ENCODE measurements at places on chromosomes 3 and 15. TPM values are rescaled to one million over a fixed set of nuclear protein-coding genes. Genes with fewer than 3 reads are reported as not detected.

DNA sequence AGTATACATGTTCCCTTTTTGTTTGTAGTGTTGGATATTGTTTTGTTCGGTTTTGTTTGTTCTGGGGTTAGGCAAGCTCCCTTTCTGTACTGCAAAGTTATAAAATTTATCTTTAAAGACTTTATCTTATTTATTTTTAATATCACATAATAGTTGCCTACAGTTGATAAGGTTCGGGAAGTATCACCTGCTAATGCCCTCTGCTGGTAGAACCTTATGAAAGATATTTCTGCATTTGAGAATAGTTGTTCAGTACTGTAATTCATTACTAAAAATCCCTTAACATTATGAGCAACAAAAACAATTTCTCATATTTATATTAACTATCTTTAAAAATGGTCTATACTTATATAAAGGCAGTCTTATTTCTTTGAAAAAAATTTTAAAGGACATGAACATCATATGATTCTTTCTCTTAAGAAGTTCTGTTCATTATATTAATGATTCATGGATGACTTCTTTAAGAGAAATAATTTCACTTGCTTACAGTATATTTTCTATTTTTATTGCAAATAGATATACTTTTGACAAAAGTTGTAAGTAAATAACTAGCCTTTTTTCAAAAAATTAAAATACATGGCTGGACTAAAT lies 1126.8 kb downstream of the SI start:
- no peak for DNase-seq

DLEC1 gene
- 0.08 TPM for total RNA-seq

GRCh38 chr15:36594556-36595090 lies 15.2 kb downstream of the CDIN1 start:
- DNase-seq = no peak

RLBP1 gene
- not detected for total RNA-seq

- DNase-seq = no peak
Observed at GRCh38 chr3:58384381-58385090, 49.1 kb downstream of the PDHB start.

DNA sequence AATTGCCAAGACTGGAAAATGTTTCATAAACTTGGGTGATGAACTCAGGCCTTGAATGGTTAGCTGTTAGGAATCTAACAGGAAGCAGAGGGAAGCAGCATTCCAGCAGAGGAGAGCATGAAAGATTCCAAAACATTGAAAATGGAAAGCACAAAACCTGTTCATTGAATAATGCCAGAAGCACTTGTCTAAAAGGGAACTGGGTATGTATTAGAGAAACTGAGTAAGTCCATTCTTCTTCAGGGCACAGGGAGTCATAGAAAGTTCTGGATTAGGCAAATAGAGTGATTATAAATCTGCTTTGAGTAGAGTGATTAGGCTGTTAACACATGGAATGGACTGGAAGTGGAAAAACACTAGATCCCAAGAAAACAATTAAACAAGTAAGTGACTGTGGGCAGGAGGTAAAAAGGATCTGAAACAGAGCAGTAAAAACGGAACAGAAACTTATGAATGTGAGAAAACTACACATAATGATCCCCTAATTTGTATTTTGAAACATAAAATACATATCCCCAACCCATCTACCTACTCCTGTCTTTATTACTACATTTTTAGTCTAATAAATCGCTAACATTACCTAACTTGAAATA lies 343.4 kb downstream of the TBC1D5 start:
- DNase-seq = no peak

GRCh38 chr3:72892081-72892775 lies 4.4 kb downstream of the GXYLT2 start:
- no peak for DNase-seq

- no peak for DNase-seq
Observed at GRCh38 chr15:39713846-39714245, 68.8 kb downstream of the FSIP1 start.

DNA sequence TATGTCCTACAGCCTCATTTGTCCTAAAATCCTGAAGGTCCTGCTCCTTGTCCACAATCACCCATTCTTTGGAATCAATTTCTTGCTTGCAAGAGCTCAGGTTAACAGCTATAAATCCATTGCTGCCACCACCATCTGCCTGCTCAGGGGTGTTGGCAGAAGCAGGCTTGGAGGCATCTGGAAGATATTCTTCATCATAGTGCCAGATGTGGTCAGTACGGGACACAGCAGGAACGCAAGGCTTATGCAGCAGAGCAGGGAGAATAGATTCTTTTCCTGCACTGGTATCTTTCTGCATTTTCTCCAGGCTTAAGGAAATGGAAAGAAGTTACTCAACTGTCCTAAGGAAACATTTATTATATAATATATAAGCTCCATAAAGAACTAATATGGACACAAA lies 38.5 kb upstream of the CDAN1 start:
- no peak for DNase-seq

DNA sequence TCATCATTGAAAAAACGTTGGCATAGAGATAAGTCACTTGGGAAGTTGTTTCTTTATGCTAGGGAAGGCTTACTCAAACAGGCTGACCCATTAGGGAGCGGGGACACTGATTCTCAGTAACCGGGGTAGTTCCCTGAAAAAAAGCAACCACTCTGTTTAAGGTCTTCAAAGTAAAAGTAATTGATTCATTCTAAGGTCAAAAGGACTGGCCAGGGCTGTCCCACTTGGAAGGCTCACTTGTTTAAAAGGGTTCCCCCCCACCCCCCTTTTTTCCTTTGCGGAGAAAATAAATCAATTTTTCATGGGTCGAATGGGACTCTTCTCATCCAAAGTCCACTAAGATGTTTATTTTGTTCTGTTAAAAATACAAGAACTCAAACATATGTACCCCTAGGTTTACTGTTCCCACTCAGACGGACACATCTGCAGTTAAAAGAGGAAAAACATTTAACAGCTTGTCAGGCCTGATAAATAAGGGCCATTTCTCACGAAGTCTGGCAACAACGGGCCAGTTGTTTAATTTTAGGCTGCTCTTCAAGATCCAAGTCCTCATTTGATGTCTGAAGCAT lies 53.0 kb downstream of the ARHGEF3 start:
- no peak for DNase-seq

SH3GL3 gene
- total RNA-seq = not detected

DNA sequence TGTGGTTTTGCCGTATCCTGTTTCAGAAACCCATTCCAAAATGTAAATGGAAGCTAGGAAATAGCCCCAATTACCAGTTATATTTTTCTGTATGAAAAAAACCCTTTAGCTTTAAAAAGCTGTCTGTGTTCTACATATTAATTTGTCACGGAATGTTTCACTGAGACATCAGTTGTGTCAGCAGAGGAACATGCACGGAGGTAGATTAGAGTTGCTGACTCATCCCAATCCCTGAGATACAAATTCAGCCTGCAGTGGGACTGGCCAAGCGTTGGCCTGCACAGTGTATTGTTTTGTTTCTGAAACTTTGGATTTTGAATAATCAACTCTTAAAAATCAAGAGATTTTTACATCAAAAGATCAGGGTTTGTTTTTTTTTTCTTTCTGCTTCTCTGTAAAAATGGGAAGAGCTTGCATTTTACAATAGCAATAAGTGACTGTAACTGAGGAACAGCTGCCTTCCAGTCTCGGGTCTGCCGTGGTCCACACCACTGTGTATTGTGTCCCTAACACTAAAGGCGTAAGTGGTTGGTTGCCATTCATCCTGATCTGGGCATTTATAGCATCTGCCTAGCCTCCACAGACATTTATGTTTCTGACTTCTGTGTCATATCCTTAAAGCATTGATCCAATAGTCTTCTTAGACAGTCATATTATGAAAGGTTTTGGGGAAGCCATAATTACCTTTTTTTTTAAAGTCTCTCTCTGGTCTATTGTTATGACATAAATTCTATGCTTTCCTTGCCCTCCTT lies 218.1 kb downstream of the ADAMTSL3 start:
- no peak for DNase-seq

GRCh38 chr3:74623261-74623836 lies 8.9 kb upstream of the CNTN3 start:
- DNase-seq = no peak

- DNase-seq = no peak
Observed at GRCh38 chr3:112314649-112315048, 18.3 kb upstream of the CD200 start.

EBLN2 gene
- 0.87 TPM for total RNA-seq

DNA sequence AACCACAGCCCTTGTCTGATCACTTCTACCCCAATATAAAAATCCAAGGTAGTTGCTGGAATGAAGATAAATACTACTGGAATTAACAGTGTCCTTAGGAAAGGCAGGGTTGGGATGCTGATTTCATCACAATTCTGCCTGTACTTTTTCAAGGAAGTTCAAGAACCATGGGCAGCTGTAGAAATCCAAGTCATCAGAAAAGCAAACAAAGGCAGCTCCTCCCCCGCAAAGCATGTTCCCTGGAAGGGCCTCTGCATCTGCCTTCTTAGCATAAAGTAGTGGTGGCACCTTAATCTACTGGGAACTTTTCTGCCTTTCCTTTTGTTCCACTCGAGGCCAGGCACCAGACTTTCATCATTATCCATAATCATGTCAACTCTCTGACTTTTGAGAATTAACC lies 54.4 kb downstream of the ERC2 start:
- no peak for DNase-seq

NME9 gene
- not detected for total RNA-seq

DNA sequence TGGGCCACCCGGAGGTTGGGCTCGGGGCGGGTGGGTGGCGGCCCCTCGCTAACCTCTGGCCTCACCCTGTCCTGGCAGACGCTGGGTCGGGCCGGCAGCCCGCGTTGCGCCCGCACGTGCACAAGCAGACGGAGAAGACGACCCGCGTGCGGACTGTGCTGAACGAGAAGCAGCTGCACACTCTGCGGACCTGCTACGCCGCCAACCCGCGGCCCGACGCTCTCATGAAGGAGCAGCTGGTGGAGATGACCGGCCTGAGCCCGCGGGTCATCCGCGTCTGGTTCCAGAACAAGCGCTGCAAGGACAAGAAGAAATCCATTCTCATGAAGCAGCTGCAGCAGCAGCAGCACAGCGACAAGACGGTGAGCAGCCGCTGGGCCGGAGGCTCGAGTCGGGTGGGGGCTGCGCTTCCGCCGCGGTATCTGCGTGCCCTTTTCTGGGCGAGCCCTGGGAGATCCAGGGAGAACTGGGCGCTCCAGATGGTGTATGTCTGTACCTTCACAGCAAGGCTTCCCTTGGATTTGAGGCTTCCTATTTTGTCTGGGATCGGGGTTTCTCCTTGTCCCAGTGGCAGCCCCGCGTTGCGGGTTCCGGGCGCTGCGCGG lies 3.7 kb downstream of the ISL2 start:
- DNase-seq = no peak

DNA sequence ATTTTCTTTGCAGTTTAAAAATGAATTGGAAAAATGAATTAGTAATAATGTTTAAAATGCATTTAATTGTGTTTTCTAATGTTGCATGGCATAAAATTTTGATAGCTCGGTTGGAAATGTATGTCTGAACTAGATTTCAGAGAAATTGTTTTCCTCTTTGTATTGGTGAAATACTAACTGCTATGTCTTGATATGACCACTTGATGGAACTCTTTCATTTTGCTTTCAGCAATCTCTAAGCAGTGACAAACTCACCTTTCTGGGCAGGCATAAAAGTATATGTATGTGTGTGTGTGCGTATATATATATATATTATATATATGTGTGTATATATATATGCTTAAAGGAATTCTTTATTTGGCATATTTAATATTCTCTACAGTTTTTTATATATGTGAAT lies 239.3 kb upstream of the ZNF717 start:
- no peak for DNase-seq

GRCh38 chr15:31161951-31162350 lies 60.4 kb upstream of the TRPM1 start:
- DNase-seq = no peak

GRCh38 chr3:134874737-134875413 lies 79.8 kb downstream of the EPHB1 start:
- no peak for DNase-seq

DNA sequence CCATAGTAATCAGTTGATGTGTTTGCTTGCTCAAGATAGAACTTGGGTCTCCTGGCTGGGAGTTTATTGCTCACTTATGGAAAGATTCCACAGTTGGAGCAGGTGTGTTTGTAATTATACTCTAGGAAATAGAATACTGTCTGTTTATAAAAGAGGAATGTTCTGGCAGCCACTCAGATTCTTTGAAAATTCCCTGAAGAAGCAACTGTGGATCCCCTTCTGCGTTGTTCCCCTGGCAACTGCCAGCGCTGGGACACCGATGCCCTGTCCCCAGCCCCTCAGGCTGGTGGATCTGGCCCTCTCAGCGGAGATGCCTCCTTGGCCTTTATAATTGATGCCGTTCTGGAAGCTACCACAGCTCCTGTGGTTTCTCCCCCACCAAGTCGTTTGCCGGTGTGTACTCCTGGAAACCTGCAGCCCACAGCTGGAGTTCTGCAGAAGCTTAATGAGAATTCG lies 225.9 kb downstream of the ITPR1 start:
- DNase-seq = no peak

DNA sequence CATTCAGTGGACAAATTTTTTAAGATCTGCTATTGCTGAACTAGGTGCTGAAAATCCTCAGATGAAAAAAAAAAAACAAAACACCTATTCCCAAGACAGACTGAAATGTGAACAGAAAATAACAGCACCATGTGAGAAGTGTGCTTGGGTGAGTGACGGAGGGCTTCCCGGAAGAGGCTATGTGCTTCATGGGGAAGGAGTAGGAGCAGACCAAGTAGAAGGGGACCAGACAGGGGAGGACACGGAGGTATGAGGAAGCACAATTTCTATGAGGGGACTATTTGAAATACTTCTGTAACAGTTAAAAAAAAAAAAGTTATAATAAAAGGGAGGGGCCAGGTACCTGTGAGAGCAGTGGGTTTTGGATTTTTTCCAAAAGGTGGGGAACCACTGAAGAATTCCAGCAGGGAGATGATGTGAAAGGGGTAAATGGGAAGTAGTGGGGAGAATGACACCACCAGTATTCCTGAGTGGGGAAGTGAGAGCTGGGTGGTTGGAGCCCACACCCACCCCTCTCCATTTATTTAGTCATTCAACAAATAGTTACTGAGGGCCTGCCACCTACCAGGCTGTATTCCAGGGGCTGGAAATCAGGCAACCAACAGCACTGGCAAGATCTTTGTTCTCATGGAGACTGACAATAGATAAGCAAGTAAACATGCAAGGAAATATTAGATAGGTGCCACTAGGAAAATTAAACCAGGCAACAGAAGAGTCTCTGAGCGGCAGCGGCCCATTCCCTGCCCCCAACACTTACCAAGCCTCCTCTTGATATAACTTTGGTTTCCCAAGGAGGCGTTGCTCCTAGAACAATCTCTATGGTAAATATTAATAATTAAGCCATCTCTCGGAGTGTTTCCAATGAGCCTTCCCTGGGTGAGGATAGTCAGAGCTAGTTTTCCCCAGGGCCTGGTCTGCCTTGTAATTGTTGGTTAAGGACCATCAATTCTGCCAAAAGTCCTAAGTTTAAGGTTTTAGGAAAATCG lies 3.8 kb upstream of the USP3 start:
- DNase-seq = no peak

SERPINI1 gene
- total RNA-seq = 4.6 TPM

- no peak for DNase-seq
Observed at GRCh38 chr3:182007441-182007840, 295.7 kb downstream of the SOX2 start.

- DNase-seq = no peak
Observed at GRCh38 chr15:57298843-57299550, 77.3 kb upstream of the CGNL1 start.

GRCh38 chr3:183688874-183689273 lies 8.7 kb upstream of the YEATS2 start:
- DNase-seq = no peak

ZCWPW2 gene
- 2.0 TPM for total RNA-seq
